NCI-H146 (cell line): ENCODE measurements at places on chromosomes 2 and 18.
A peak's percentile ranks its signal among the peaks of the same experiment; 100 is the strongest.

DNA sequence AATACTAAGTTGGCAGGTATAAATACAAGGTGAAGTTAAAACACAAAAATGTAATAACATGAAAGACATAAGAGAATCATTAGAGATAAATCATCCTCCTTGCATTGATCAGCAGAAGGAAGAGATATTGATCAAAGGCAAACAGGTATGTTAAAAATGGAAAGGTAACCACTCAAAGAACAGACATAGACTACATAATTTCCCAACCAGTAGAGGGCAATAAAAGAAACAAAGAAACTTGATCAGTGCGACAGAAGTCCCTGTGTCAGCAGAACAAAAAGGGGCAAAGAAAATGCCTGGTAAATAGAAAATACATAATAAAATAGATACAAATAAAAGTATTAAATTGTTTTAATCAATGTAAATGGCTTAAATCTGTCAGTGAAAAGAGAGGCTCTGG, 53.6 kb downstream of the FAM228A start:
- peak; percentile 38 for DNase-seq

DNA sequence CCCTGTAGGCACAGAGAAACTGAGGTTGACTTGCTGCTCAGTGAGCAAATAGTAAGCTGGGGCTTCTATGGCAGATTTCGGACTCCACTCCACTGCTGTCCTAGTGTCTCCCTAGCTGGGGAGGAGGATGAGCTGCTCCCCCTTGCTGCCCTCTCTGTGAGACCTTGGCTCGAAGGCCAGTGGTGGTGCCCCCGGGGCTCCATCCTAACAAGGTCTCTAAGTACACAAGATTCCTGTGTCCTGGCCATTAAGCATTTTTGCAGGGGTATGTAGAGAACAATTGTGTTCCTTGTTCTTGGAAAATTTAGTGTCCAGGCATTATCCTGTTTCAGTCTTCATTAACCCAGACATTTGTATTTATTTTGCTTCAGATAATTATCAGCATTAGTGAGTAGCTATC, 21.3 kb upstream of the BCL2L11 start:
- no peak for DNase-seq

GRCh38 chr2:189393440-189394111, 47.7 kb upstream of the WDR75 start:
- peak; percentile 0 for DNase-seq

DNA sequence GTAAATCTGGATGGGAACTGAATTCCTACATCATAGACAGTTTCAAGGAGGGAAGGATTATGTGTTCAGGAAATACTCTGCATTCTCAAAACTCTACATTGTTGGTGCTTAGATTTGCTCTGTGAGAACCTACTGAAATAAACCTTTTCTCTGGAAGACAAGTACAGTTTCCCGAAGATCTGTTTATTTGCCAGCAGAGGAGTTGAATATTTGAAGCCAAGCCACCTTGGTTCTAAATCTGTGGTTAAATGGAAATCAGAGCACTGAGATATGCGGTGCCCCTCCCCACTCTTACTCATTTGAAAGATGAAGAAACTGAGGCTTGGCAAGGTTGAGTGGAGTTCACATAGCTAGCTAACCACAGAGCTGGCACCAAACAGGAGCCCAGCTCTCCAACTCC, 146.3 kb upstream of the CTAGE1 start:
- no peak for DNase-seq

DNA sequence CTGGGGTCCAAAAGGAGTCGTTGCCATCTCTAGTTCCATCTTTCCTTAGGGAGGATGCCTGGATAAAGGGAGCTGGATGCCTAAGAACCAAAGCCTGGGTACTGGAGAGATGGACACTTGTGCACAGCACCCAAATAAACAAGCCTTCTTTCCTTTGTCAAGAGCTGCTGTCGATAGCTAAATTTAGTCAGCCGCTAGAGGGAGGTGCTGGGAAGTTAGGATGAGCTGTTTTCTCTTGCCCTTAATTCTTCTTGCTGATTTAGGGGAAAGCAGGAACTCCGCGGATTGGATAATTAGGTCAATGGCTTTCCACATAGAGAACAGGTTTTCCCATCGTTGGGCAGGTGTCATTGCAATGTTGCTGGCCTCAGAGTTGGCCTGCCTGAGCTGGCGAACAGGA, 30.9 kb upstream of the SERPINB12 start:
- DNase-seq: peak; percentile 71

- no peak for DNase-seq
Measured at GRCh38 chr18:58263055-58263957, 219.3 kb downstream of the NEDD4L start.

GRCh38 chr2:30777661-30778505, 29.4 kb downstream of the CAPN13 start:
- DNase-seq: no peak

DNA sequence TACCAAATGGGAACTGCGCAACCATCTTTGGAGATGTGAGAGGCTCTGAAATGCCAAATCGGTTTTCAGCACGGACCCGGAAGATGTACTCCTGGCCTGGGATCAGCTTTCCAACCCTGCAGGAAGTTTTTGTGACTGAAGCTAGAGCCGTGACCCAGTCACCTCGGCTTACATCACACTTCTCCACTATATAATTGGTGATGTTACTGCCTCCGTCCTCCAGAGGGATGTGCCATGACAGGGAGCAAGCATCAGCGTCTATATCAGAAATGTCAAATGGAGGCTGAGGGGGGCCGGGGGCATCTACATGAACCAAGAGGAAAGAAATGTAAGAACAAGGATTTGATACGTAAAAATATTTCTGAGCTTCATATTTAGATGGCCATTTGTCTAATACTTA, 104.4 kb downstream of the PLEKHA3 start:
- no peak for DNase-seq

- no peak for DNase-seq
Measured at GRCh38 chr18:8791171-8791651, 85.9 kb downstream of the MTCL1 start.

DNA sequence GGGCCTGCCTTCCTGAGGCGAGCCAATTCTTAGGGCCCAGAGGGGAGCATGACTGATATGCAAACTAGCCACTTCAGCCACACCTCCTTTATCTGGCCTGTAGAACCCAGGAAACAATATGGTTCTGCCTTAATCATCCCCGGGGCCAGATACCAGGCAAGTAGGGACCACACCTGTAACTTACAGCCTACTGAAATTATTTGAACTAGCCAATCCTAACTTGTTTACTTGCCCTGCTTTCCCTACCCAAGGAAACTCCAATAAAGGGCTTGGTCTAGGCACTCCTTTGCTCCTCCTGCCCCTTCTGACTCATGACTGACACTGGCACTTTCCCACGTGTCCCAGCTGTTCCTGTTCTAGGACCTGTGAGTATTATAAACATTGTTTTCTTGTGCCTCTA, 57.6 kb downstream of the MYOM1 start:
- no peak for DNase-seq

DNA sequence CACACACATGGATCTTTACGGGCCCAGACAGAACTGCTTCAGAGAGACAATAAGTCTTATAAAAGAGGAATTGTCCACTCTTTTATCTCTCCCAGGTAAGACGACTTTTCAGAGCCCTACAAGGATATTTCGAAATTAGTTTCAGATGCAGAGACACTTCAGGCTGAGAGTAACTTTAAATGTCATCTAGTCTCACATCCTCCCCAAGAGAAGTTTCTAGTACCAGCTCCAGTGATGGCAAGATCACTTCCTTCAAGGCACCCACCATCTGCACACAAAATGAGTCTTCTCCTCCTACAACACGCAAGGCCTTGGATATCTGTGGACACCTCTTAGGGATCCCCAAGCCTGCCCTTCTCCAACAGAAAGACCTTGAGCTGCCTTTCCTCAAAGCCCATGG, 39.0 kb upstream of the KLHL29 start:
- no peak for DNase-seq

DNA sequence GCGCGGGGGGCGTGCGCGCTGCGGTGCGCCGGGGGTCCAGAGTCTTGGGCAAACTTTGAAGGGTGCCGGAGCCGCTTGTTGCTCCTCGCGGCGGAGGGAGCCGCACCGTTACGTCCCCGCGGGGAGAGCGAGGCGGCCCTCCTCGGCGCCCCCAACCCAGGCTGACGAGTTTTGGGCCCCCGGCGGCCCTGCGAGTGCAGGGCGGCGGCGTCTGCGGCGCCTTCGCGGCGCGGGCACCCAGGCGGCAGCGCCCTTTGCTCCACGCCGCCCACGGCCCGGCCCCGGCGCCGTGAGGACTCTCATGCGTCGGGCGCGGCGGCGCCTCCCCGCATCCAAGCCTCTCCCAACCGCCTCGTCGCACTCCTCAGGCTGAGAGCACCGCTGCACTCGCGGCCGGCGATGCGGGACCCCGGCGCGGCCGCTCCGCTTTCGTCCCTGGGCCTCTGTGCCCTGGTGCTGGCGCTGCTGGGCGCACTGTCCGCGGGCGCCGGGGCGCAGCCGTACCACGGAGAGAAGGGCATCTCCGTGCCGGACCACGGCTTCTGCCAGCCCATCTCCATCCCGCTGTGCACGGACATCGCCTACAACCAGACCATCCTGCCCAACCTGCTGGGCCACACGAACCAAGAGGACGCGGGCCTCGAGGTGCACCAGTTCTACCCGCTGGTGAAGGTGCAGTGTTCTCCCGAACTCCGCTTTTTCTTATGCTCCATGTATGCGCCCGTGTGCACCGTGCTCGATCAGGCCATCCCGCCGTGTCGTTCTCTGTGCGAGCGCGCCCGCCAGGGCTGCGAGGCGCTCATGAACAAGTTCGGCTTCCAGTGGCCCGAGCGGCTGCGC, 814 bp downstream of the FZD7 start:
- peak; percentile 2 for DNase-seq
